Activated T-cell treated with anti-CD3 and anti-CD28 coated beads, Interleukin-2, amount 50 U/mL, for 4 hours (primary cell): ENCODE measurements at places on chromosomes 16 and 17. TPM values are rescaled to one million over a fixed set of nuclear protein-coding genes. Genes with fewer than 3 reads are reported as not detected.

Gene KAT2A
- 70.1 TPM for total RNA-seq

DNA sequence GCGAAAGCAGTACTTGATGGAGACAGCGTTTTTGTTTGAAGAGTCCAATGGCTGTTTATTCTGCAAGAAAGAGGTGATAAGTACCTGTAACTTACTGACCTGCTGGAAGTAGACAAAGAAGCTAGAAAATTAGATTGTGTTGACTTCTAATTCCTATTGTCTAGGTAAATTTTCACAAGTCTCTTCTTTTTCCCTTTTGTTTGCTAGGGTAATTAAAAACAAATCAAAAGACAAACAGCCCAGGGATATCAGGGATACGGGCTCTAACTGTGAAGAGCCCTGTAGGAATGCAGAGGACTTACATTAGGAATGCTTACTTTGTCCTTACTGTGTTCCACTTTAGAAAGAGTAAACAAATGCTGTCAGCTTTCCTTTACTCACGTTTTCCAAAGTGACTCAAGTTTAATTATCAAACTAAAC is 7.0 kb downstream of the PSME3IP1 start:
- no peak for DNase-seq

- no peak for DNase-seq
Measured at GRCh38 chr16:85963753-85964285, 64.9 kb downstream of the IRF8 start.

- DNase-seq: no peak
Measured at GRCh38 chr16:86030116-86030515, 131.2 kb downstream of the IRF8 start.

Gene PRSS36
- total RNA-seq: 0.78 TPM

Gene TSPAN10
- total RNA-seq: 0.11 TPM

DNA sequence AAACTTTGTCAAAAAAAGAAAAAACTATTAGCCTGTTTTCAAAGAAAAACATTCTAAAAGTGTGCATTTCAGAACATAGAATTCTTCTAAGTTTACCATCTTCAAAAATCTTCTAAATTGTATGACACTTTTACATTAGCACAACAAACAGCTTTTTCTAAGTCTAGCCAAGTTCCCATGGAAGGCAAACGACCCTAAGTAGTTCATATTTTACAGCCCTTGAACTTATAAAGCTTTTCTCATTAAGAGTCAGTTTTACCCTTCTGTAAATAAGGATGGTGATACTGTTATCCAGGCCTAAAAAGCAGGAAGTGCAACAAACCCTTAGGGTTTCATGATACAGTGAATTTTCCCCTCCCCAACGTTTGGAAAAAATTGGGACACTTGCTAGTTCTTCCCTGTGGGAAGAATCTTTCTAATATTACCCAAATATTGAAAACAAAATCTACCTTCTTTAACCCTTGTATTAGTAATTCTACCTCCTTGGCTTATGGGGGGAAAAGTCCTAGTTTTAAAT is 4.0 kb upstream of the ARL6IP1 start:
- DNase-seq: no peak

Gene P2RX5
- total RNA-seq: 53.5 TPM

DNA sequence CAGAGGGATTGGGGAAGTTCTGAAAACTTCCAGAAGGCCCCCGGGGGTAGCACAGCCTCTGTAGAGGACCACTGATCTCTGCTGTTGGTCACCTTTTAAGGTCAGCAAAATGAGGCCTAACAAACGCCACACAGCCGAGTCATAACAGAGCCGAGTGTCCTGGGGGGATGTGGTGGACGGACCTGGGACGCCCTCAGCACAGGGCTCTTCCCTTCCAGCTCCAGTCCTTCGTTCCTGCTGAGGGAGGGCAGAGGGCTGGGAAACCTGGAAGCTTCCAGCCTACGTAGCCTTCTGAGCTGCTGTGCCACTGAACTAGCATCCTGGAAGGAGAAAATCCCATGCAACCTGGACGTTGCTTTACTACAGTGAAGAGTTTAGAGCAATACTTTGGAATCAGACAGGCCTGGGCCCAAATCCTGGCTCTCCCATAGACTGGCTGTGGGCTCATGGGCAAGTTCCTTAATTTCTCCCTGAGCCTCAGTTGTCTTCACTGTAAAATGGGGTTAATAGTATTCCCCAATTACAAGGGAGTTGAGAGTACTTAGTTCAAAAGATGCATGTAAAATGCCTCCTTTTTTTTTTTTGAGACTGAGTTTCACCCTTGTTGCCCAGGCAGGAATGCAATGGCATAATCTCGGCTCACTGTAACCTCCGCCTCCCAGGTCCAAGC is 34.4 kb upstream of the ZCCHC14 start:
- DNase-seq: no peak

GRCh38 chr17:32015245-32016013 is 8.2 kb downstream of the LRRC37B start:
- no peak for DNase-seq

Gene KRTAP4-6
- total RNA-seq: not detected

DNA sequence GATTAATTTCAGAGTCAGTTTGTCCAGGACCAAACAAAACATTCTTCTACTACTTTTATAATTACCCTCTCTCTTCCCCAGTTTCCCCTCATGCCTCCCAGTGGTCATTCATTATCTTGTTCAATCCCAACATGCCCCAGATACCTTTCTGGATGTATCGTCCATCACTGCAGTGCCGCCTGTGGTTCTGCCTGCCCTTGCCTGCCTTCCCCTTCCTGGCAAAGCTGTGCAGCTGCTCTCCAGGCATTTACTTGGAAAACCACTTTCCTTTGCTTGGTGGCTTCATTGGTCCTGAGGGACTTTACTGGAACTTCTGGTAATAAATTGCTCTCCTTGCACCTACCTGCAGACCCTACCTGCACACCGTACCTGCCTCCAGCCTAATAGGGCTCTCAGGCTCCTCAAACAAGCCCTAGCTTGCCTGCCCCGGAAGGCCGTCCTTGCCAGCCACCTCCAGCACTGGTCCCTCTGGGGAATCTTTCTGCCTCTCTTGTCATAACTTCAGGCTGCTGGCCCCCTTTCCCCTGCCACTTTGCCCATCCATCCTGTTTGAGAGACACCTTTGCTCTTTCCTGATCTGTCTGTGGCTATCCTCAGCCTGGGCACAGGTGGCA is 19.5 kb upstream of the MSI2 start:
- no peak for DNase-seq

DNA sequence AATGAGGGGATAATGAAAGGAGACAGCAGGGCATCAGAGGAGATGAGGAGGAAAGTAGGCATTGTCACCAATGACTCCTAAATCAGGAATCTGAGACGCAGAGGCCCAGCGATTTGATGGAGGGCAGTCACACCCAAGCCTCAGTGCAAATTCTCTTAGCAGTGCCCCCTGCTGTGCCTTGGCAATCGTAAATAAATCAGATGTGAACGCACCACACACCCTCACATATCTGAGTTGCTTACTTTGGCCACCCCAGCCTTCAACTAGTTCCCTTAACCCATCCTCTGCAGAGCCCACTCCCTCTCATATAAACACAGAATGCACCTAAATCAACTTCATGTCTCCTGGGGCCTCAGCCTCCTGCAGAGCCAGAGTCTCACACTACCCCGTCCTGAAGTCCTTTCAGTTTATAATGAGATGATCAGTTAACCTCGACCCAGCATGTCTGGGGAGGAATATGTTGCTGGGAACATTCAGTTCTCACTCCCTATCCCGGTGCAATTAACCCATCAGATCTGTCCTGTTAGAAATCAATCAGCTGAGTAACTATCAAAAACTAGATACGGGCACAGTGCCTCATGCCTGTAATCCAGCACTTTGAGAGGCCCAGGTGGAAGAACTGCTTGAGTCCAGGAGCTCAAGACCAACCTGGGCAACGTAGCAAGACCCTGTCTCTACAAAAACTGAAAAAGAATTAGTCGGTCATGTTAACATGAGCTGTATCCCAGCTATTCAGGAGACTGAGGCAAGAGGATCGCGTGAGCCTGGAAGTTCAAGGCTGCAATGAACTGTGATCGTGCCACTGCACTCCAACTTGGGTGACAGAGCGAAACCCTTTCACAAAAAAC is 78.4 kb downstream of the SLC39A11 start:
- no peak for DNase-seq

DNA sequence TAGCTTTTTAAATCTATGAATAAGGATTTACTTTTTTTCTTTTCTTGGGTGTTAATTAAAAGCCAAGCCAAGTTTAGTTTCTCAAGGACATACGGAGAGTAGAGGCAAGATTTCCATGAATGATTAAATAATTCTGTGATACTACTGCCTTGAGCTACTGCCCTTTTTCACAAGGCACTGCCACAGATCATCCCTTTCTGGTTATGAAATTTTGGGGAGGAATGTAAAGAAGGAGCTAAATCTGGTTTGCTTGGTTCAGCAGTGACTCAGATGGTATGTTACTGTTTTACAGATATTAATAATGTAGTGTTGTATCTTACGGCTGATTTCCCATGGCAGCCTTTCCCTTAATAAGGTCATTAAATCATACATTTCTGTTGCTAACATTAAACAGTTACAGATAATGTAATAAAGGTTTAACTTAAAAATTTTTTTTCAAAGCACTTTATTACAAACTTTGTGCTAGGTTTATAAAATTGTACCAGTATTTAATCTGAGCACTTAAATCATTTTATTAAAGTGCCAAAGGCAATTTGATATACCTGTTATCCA is 2.6 kb downstream of the WSB1 start:
- no peak for DNase-seq

Gene TP53TG3
- not detected for total RNA-seq

DNA sequence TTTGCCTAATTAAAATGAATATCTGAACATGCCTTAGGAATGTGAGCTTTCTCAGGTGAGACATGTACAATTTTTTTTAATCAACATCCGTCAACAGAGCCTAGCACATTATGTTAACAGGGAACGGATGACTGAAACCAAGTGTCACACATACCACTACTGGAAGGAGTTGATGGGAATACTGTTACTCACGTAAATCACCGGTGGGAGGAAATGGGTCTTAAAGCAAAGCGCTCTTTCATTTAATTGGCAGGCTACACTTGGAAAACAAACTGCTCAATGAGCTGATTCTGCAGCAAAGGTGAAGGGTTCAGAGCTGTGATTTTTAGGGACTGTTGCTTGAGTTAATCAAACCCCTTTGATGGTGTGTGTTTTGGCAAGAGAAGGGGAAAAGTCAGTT is 4.8 kb downstream of the CPPED1 start:
- no peak for DNase-seq

Gene ADAD2
- 0.11 TPM for total RNA-seq

DNA sequence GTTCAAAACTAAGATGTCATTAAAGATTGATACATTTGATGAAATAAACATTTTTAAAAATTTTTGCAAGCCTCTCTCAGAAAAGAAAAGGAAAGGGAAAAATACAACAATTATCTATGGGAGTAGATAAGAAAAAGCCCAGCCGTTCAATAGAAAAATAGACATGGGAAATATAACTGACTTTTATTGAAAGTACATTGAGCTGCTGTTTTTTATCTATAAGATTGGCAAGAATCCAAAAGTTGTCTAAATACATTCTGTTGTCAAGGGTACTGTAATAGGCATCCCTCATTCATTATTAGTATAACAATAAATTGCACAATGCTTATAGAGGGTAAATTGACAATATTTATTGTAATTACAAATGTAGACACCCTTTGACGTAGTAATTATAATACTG is 38.4 kb upstream of the IRX6 start:
- DNase-seq: no peak

GRCh38 chr16:14500791-14501190 is 129.3 kb downstream of the PARN start:
- no peak for DNase-seq

Gene PRR11
- 2.3 TPM for total RNA-seq

Gene USP6
- total RNA-seq: 0.08 TPM

Gene MYH13
- not detected for total RNA-seq

- no peak for DNase-seq
Measured at GRCh38 chr17:5413682-5414081, 5.8 kb downstream of the NUP88 start.

DNA sequence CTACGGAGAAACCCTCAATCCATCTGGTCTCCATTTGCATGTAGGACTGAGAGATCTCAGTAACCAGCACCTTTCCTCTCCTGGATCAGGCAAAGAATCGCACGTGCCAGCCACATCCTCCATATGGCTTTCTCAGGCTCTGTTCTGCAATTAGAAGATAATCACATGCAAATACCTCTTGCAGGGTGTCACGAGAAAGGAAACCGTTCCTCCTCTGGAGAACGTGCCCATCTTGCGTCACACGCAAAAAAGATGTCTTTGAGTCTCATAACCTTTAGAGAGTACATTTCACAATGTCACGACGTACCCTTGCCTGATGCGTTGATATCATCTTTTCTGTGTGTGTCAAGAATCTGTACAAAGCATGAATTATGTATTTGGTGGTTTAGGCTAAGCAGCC is 36.2 kb upstream of the DNAH17 start:
- DNase-seq: no peak

DNA sequence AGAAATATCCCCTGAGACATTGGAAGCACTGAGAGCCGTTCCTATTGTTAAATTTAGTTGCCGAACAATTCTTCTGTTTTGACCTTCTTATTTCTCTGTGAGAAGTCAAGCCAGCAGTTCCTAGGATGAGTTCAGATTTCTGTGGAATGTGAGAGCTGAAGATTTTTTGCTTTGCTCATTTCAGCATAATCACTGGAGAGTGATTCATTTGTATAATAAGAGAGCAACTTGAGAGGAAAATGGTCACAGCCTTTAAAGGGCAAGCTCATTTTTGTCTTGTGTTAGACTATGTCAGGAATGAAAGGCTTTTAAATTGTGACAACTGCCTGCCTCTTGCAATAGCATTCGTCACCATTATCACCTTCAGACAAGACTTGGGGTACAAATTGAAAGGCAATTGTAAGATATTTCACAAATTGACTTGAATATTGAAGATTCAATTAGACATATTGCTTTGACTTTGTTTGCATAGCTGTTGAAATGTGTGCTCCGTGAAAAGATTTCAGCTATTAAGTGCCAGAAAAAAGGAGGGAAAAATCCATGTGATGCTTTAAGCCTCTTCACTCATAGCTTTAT is 900.0 kb upstream of the GOT2 start:
- no peak for DNase-seq

Gene PITPNM3
- 0.58 TPM for total RNA-seq

Gene ZSCAN10
- total RNA-seq: not detected

Gene SOX9
- 0.16 TPM for total RNA-seq

Gene HCRT
- total RNA-seq: not detected

GRCh38 chr16:81831722-81832126 is 52.6 kb downstream of the PLCG2 start:
- peak; percentile 19 for DNase-seq

- DNase-seq: no peak
Measured at GRCh38 chr17:66614469-66614868, 220.4 kb upstream of the CACNG5 start.

GRCh38 chr16:15694499-15694898 is 44.5 kb downstream of the NDE1 start:
- DNase-seq: no peak

GRCh38 chr17:9645851-9646545 is 681 bp downstream of the USP43 start:
- peak; percentile 5 for DNase-seq

- peak; percentile 15 for DNase-seq
Measured at GRCh38 chr17:50114849-50115357, 15.1 kb downstream of the SAMD14 start.

- DNase-seq: no peak
Measured at GRCh38 chr17:40606548-40607353, 40.9 kb downstream of the SMARCE1 start.
